Activated CD8-positive, alpha-beta memory T cell treated with anti-CD3 and anti-CD28 coated beads for 24 hours (primary cell): ENCODE measurements at places on chromosomes 13 and 19.

- no peak for DNase-seq
Measured at GRCh38 chr19:16764793-16765433, 45.3 kb downstream of the NWD1 start.

- DNase-seq, result peak; percentile 67
Measured at GRCh38 chr13:45339867-45340266, 1.1 kb downstream of the TPT1 start.

GRCh38 chr19:46607448-46607841 is 6.3 kb downstream of the CALM3 start:
- DNase-seq, result no peak

GRCh38 chr13:81610644-81611043 is 1269.7 kb upstream of the SPRY2 start:
- no peak for DNase-seq

GRCh38 chr13:67231289-67232000 is 1.3 kb upstream of the PCDH9 start:
- DNase-seq, result no peak

- DNase-seq, result no peak
Measured at GRCh38 chr13:51953347-51954195, 57.7 kb downstream of the ATP7B start.

- peak; percentile 71 for DNase-seq
Measured at GRCh38 chr19:8323781-8324185, 2.5 kb downstream of the RPS28 start.

DNA sequence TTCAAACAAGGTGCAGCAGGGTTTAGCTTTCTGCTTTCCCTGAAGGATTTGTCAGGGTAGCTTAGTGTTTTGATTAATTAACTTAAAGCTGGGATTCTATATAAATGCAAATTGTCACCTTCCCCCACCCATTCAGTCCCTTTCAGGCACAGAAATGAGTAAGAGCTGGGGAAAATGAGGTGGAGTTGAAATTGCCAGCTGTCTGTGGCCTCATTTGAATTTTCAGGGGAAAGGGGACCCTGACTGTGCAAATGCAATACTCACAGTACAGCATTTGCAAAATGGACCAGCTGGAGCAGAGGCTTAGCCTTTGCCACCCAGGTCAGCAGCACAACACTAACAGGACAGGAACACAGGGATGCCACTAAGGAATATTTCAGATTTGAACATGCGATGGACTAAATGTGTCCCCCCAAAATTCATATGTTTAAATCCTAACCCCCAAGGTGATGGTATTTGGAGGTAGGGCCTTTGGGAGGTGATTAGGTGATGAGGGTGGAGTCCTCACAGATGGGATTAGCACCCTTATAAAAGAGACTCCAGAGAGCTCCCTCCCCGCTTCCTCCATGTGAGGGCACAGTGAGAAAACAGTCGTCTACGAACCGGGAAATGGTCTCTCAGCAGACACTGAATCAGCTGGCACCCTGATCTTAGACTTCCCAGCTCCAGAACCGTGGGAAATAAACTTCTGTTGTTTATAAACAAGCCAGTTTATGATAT is 59.5 kb upstream of the CYSLTR2 start:
- no peak for DNase-seq

DNA sequence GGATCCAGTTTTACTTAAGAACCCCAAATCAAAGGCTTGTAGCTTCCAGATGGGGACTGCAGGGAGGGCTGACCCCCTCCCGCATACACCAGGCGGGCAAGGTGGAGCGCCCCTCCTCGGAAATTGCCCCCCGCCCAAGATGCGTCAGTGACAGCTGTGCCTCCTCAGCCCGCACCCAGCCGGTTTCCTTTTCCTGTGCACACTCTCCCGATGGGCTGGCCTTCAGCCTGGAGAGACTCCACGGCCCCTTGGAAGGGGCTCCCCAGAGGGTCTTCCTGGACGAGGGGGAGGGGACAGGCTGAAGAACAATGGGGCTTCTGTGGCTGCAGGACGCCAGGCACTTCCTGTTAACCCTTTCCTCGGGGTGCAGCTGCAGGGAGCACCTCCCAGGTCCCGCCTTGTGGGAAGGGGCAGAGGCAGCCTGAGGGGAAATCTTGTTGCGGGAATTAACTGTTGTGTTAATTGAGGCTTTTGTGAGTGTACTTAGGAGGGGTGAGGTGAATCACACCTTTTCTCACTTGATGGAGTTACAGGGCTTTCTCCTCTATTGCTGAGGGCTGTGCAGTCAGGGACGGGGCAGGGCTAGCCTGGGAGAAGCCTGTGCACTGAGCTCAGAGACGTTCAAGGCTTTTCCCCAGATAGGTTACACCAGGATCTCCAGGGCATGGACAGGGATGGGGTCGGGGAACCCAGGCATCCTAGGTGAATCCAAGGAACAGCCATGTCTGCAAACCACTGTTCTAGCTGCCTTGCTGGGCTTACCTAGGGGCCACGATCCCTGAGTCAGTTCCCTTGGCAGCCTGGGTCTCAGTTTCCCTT is 14.3 kb downstream of the IER2 start:
- peak; percentile 73 for DNase-seq

- no peak for DNase-seq
Measured at GRCh38 chr13:29292045-29292444, 303.4 kb downstream of the SLC7A1 start.

DNA sequence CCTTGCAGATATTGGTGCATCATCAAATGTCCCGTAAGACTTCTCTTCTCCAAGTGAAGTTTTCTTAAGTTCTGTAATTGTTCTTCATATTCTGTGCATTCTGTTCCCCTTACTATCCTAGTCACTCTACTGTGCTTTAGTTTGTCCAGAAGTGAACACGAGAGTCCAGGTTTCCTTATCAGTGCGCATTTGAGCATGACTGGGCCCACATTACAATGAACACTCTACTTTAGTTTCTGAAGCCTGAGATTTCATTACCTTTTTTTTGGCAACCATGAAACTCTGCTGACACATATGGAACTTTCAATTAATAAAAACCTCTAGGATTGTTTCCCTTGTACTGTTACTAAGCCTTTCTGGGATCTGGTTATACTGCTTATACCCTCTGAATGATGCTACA is 270.0 kb downstream of the KCNRG start:
- no peak for DNase-seq

DNA sequence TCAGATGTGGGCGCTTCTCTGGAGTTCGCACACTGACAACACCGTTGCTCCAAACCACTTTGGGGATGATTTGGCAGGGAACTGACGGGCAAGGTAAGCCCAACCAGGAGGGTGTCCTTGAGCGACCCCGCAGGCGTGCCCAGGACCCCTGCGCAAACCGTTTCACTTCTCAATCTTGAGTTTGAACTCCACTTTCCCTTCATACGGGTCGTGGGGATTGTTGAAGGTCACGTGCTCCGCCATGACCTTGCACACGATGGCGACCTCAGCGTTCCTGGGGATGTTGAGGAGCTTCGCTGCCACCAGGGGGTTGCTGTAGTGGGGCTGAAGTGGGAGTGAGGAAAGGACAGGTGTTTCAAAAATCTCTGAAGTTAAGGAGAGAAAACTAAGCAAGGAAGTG is 8.8 kb downstream of the ATP4B start:
- DNase-seq, result no peak

- DNase-seq, result no peak
Measured at GRCh38 chr19:10780368-10780767, 55.6 kb downstream of the TMED1 start.

DNA sequence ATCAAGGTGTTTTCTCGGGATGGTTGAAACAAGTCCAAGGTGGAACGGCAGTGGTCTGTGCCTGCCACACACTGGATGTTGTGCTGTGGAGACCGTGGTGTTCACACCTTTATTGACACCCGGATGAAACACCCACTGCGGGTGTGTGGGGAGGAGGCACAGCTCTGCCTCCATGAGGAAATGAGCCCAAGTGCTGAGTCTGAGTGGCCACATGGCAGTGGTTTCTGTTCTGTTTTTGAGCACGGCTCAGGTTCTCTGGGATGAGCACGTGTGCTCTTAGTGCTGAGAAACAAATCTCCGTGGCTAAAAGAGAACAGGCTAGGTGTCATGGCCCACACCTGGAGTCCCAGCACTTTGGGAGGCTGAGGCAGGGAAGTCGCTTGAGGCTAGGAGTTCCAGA is 29.5 kb downstream of the UPF1 start:
- no peak for DNase-seq

DNA sequence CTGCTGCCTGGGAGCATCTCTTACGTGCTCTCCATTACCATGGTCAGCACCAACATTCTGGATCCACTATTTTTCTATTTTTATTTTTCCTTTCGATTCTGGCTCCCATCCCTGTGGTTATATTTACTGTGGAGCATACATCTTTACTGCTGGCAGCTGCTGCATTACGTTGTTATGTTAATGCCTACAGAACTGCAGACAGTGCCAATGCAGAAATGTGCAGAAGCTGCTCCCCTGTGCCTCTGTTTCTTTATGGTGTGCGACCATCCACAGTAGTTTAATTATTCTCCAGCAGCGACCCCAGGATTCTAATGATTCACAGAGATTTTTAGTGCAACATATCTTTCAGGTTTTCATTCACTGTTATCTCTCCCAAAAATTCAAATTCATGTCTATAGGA is 911.7 kb upstream of the SLITRK6 start:
- DNase-seq, result no peak

DNA sequence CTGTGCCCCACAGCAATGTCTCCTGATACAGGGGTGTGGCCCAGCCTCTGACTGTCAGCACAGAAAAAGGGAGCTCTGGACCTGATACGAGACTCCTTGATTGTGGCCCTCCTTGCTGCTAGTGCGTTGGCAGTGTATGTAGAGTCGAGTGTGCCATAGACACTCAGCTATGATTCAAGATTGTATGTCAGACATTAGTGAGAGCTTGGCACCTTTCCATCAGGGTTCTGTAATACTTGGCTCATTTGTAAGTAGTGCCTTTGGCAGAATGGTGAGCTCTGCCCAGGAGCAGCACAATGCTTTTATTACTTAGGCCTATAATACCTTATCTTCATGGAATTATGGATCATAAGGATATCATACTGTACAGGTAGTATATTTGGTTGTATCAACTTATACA is 83.4 kb downstream of the ATP8A2 start:
- DNase-seq, result no peak

DNA sequence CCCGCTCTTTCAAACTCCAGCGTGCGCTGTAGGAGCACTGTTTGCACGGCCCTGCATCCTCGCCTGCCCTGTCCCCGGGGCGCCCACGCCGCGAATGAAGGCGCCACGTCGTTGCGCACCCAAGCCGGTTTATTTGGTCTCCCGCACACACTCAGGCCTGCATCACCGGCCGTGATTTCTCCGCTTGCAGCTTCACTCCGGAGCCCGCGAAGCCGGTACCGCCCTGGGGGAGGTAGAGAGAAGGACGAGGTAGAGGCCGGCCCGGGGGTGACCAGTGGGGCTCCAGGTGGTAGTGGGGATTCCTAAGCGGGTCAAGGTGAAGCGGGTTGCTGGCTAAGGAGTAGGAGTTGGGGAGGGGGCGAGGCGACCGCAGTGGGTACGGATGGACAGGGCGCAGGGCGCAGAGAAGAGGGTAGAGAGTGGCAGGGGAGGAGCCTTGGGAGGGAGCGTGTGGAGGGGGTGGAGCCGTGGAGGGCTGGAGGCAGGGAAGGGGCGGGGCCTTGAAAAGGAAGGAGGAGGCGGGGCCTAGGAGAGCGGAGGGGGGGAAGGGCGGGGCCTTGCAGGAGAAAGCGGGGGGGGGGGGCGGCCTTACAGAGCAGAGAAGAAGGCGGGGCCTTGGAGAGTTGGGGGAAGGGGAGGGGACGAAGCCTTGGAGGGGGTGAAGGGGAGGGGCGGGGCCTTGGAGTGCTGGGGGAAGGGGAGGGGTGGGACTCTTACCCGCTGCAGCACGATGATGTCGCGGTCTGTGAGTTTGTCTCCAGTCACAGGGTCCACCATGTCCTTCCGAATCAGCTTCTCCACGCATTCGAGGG is 24.6 kb downstream of the NOSIP start:
- DNase-seq, result peak; percentile 77

GRCh38 chr13:27997904-27998522 is 9.5 kb upstream of the URAD start:
- no peak for DNase-seq

GRCh38 chr19:12603714-12604113 is 6.9 kb downstream of the ZNF490 start:
- no peak for DNase-seq

DNA sequence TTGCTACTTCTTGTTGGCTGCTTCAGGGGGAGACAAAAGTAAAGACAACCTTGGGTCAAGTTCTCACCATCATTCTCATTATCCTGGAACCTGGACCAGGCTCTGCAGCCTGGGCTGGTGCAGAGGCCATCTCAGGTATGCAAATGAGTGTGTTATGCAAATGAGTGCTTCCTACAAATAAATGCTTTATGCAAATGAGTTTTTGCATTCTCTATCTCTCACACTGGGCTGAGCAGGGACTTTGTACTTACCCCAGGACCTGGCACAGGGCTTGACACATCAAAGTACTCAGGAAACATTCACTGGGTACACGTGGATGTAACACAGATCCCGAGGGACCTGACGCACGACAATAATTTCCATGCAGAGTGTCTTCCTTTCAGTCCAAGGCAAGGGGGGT is 103.0 kb downstream of the DNAJC15 start:
- no peak for DNase-seq

DNA sequence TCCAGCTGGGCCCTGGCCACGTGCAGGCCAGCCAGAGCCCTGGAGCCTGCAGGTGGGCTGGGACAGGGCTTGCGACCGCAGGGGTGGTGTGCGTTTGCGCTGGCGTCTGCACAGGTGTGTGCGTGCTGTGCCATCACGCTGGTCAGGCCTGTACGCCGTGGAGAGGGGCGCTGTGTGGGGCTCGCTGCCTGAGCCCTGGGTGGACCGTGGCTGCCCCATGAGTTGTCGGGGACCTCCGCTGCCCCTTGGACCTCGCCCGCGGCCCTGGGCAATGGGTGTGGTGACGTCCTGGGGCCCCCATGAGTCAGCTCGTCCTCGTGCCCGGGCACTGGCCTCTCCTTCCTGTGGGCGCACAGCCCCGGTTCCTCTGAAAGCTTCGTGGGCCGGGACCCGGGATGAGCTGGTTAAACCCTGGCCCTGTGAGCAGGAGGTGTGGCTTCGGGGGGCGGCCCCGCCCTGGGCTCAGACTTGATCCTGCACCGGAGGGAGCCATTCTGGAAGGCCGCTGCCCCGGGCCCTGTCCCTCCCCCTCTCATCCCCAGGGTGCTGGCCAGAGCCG is 6.8 kb downstream of the CSNK1G2 start:
- no peak for DNase-seq

- no peak for DNase-seq
Measured at GRCh38 chr19:11138601-11139300, 16.8 kb downstream of the SPC24 start.

DNA sequence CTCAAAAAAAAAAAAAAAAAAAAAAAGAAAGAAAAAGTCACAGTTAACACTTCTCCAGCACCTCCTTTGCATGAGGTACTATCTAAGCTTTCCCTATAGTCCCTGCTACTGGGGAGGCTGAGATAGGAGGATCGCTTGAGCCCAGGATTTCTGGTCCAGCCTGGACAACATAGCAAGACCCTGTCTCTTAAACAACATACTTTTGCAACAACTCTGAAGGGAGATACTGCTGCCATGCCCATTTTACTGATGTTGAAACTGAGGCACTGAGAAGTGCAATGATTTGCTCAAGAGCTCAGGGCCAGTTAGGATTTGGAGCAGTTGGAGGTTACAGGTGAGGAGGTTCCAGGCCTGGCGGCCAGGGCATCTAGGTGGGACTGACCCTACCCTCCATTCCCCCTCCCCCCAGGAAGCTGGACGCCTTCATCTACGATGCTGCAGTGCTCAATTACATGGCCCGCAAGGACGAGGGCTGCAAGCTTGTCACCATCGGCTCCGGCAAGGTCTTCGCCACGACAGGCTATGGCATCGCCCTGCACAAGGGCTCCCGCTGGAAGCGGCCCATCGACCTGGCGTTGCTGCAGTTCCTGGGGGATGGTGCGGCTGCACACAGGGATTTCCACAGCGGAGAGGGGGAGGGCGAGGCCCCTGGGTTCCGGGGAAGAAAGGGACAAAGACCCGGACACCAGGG is 4.3 kb upstream of the GRWD1 start:
- no peak for DNase-seq
